CD8-positive, alpha-beta T cell (primary cell): ENCODE measurements at places on chromosomes 3 and 15. TPM values are rescaled to one million over a fixed set of nuclear protein-coding genes. Genes with fewer than 3 reads are reported as not detected.
A peak's percentile ranks its signal among the peaks of the same experiment; 100 is the strongest.

- no peak for DNase-seq
Measured at GRCh38 chr3:128567141-128567540, 74.1 kb upstream of the GATA2 start.

The ETV5 gene
- total RNA-seq: not detected

DNA sequence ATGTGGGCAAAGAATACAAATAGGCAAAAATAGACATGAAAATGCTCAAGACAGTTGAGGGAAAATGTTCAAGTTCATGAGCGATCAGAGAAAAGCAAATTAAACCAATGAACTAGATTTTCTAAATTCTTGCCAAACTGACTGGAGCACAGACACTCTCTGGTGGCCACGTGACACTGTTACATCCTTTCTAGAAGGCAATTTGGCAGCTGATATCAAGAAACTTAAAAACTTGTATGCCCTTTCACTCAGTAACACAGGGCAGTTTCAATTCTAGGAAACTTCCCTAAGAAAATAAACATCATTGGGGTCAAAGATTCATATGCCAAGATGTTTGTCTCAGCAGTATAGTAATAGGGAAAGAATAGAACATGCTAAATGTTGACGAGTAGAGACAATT, 52.2 kb downstream of the ABHD5 start:
- no peak for DNase-seq

The CHMP2B gene
- total RNA-seq: 35.8 TPM

DNA sequence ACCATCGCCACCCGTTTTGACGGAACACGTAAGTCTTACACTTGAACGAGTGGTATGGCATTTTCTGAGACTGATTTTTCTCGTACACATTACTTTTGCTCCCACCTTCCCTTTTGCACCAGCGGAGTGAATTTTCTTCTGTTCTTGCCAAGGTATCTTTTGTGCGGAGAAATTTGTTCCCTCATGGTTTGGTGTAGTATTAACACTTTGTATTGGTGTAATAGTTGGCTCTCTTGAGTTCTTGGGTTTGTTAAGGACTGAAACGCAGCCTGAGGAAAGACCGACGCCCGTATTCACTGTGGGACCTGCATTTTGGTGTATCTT, 420 bp downstream of the KCNH8 start:
- DNase-seq: no peak

The ACKR4 gene
- not detected for total RNA-seq

DNA sequence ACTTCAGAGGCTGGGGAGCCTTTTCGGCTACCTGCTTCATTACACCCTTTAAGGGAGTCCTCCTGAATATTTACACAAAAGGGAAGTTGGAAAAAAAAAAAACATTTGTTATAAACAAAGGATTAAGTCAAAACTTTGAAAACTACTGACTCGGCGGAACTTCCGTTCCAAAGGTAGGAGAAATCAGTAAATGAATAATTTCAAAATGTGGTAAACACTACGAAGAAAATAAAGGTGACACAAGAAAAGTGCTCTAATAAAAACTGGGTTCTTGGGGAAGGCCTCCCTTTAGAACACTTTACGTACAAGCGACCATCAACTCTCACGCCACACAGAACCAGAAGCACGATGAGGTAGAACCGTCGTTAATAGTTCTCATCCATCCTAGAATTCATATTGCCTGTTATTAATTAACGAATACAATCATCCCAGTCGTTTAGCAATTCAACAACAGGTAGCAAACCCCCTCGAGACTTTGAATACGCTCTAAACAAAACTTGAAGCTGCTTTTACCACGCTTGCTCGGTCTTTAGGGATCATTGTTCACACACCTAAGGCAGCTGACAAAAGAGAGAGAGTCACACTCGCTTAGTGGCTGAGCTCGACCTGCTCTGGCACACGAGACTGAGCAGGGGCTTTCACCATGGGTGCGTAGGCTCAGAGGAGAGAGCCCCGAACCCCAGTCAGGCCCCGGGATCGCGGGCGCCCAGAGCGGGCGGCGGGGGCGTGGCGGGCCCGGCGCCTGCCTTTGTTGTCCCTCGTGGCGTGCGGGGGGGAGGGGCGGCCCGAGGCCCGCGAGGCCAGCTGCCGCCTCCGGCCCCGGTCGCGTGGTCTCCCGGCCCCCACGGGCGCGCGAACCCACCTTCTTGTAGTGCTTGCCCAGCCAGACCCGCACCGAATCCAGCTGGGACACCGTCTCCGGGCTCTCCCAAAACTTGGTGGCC, 680 bp downstream of the SMARCC1 start:
- peak; percentile 75 for DNase-seq

DNA sequence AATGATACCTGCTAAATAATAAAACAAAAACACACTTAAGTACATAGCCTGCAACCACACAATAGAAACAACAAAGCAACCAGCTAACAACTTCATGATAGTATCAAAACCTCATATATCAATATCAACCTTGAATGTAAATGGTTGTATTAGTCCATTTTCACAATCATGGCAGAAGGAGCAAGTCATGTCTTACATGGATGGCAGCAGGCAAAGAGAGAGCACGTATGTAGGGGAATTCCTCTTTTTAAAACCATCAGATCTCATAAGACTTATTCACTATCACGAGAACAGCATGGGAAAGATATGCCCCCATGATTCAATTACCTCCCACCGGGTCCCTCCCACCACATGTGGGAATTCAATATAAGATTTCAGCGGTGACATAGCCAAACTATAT, 44.5 kb upstream of the PTX3 start:
- no peak for DNase-seq

The GOLGA8G gene
- not detected for total RNA-seq

- no peak for DNase-seq
Measured at GRCh38 chr3:165159760-165160421, 36.3 kb downstream of the SLITRK3 start.

The ADAMTS7 gene
- not detected for total RNA-seq

GRCh38 chr3:69938931-69939330, 60.6 kb upstream of the SAMMSON start:
- DNase-seq: no peak

The DCLK3 gene
- total RNA-seq: not detected

DNA sequence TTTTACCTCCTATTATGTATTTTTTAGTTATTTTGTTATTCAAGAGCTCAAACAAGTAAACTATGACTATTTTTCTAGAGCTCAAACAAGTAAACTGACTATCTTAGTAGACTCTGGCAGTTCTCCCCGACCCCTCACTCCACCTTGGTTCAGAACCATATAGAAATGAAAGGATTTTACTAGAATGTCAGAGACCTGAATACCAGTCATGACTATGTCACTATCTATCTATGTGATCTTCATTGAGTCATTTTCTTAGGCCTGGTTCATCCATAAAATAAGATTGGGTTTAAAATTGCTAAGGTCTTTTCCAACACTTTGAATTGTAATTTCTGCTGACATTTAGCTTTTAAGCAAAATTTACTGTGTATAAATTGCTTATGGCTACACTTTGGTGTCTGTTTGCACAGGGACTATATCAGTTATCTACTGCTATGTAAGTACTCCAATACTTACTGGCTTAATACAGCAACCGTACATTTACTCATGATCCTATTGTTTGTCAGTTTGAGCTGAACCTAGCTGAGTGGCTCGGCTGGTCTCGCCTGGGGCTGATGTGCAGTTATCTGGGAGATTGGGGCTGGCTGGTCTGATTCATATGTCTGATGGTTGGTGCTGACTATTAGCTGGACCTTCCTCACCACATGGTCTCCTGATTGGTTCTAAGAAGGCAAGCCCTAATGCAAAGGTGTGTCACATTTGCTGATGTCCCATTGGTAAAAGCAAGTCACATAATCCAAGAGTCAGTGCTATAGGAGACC, 37.0 kb downstream of the RASA2 start:
- DNase-seq: no peak

The ATP8B4 gene
- total RNA-seq: 0.14 TPM

- no peak for DNase-seq
Measured at GRCh38 chr3:11172096-11172690, 17.9 kb downstream of the HRH1 start.

DNA sequence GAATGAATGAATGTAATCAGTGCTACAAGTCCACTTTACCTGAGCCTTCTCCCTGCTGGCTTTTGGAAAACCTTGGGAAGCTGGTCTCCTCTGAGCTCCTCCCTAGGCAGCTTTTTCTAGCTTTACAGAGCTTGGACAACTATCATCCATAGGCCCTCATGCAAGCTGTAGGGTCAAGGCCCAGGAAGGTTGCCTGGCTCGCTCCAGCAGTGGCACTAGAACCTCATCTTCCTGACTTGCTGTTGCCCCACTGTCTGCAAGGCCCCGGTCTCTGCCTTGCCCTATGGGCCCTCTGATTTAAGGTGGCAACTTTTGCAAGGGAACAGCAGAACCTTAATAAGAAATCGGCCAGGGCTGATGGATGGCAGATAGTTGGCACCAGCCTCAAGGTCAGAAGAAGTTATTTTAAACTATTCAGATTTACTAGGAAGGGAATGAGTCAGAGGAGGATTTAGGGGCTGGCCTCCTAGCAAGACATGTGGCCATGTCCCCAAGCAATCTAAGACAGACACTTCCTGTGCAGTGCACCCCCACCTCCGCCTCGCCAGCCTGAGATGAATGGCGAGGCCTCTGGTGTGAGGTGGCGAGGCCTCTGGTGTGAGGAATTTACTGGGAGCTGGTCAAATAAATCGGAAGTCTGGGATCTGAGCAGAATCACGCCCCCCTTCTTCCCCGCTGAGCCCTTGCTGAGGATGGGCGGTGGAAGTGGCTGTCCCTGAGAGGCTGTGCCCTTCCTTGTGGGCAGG, 180.8 kb downstream of the MEGF11 start:
- no peak for DNase-seq

DNA sequence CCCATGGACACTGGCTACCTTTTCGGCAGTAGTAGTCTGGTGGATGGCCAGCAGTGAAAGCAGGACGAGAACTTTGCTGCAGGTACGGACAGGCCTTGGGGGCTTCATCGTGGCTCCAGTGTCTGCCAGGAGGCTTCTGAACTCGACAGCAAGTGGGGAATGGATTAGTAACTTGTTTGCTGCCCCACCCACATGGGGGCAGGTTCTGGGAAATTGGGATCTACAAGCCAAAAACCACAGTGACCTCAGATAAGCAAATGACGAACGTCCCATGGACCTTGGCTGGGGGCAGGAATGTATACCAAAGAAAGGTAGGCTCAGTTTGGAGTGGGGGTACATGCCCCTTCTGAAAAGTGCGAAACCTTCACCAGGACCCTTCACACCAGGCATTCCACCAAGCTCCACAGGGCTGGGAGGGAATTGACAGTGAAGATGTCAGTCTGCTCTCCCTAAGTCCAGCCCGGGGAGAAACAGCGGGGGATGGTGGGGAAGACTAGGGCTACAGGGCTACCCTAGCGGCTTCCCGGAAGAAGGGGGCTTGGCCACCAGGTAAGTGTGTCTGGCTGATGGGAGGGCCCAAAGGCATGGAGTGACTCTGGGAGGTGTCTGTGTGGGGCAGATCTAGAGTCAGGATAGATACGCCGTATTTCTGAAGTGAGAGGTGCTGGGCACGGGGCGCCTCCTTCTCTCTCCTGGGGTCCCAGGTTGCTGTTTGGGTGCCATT, at the start of gene ITIH4:
TSS of gene ITIH4 (minus strand) at position 138 of the 724 bp plus-strand sequence. CDS start at position 108, 30 bp downstream.
- DNase-seq: no peak

DNA sequence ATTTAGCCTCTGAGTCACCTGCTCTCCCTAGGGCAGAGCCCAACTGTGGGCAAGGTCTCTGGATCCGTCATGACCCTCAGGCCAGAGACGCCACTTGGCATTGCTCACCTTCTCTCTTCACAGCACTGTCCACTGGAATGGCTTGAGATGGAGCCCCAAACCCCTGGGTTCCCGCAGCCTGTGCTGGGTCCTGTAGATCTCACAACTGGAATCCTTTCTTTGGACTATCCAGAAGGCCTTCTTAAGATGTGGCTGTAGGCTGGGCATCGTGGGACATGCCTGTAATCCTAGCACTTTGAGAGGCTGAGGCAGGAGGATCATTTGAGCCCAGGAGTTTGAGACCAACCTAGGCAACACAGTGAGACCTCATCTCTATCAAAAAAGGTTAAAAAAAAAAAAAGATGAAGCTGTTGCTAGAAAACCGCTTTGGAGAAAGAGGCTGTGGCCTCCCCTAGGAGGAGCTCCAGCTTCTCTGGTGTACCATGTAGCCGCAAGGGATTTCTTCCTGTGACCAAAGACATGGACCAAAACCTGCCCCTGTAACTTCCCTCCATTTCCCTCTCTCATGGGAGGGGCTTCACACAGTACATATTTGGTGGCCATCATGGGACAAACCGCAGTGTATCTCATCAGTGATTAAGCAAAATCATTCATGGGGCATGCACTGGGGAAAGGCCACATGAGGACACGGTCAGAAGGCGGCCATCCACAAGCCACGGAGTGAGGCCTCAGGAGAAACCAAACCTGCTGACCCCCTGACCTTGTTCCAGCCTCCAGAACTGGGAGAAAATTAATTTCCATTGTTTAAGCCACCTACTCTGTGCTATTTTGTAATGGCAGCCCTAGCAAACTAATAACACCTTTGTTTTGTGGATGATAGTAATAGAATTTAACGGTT, 23.3 kb upstream of the BUB1B start:
- DNase-seq: no peak

- DNase-seq: no peak
Measured at GRCh38 chr3:48617559-48617958, 4.0 kb downstream of the TMEM89 start.

The SKOR1 gene
- total RNA-seq: 2.3 TPM

GRCh38 chr15:74783808-74784175, 1.9 kb downstream of the CSK start:
- no peak for DNase-seq

DNA sequence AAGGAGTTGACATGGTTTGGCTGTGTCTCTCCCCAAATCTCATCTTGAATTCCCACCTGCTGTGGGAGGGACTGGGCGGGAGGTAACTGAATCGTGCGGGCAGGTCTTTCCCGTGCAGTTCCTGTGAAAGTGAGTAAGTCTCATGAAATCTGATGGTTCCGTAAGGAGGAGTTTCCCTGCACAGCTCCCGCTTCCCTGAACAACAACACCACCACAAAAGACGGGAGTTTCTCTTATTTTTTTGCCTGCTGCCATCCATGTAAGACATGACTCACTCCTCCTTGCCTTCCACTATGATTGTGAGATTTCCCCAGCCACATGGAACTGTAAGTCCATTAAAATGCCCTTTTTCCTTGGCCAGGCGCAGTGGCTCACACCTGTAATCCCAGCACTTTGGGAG, 22.7 kb downstream of the XXYLT1 start:
- no peak for DNase-seq

The SST gene
- not detected for total RNA-seq

DNA sequence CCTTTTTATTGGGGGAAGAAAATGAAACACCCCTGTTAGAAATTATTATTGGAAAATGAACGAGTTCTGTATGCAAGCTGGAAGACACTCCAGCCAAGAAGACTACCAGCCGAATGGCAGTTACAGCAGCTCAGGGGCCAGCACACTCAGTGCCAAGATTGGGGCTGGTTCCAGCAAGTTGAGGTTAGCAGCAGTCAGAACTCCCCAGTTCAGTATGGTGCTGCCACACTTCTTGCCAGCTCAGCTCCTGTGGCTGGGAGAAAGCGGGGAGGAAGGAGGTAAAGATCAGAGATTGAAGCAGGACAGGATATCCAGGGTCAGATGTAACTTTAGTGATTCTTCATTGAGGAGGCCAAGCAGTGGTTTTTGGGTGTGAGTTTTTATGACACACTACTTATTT, 280.2 kb upstream of the NR2E3 start:
- DNase-seq: no peak

The ANKUB1 gene
- total RNA-seq: not detected

- no peak for DNase-seq
Measured at GRCh38 chr3:147407498-147408187, 1.3 kb upstream of the ZIC4 start.

GRCh38 chr3:114730397-114730796, 416.7 kb downstream of the ZBTB20 start:
- DNase-seq: no peak
